Muscle of leg (tissue), 16 donors: ENCODE measurements at places on chromosomes 7 and 10. TPM values are rescaled to one million over a fixed set of nuclear protein-coding genes. Genes with fewer than 3 reads are reported as not detected.

GRCh38 chr7:76515999-76516443 lies 5.7 kb downstream of the UPK3B start:
- no peak for DNase-seq

GRCh38 chr10:9823268-9823930 lies 1194.3 kb upstream of the CELF2 start:
- DNase-seq, result no peak

GRCh38 chr10:12969951-12970350 lies 31.6 kb downstream of the CCDC3 start:
- DNase-seq, result no peak

GRCh38 chr7:79877874-79878465 lies 256.7 kb upstream of the GNAI1 start:
- no peak for DNase-seq

GRCh38 chr7:132933072-132933458 lies 148.8 kb downstream of the CHCHD3 start:
- no peak for DNase-seq

DNA sequence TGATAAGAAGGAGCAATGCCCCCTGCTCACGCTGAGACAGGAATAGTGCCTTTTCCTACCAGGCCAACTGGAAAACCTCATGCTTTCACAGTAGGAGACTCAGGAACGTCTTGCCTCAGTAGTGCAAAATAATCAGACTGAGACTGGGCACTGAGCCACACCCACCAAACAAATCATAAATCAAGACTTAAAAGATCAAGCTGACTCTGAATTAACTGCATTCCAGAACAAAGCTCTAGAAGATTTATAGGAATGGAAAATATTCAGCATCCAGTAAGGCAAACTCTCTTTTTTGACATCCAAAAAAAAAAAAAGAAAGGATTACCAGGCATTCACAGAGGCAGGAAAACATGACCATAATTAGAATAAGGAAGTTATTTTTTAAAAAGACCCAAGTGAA lies 30.5 kb upstream of the SLC18A3 start:
- no peak for DNase-seq

GRCh38 chr7:38629651-38630510 lies 1.3 kb downstream of the AMPH start:
- peak; percentile 79 for DNase-seq

DNA sequence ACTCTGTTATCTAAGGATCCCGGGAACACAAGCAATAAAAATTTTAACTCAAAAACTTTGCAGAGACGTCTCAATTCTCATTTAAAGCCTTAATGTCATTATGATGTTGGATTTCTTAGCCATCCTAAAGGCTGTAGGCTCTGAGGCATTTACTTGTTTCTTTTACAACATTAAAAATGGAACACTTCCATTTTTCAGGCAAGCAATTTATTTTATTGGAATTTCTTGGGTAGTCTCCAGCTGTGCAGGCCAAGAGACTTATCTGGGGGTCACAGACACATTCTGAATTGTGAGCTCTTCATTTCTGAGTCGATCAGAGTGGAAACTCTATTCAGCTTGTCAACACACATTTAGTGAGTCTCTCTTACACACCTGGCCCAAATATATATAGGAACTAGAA lies 48.0 kb upstream of the KIF5B start:
- DNase-seq, result peak; percentile 57

Gene IL2RA
- not detected for polyA plus RNA-seq

Gene ITIH2
- 0.19 TPM for polyA plus RNA-seq
